ENCODE measurements at places on chromosomes 7 and 10.

- DNase-seq = peak; percentile 96
Observed at GRCh38 chr7:23334482-23335056, 35.4 kb downstream of the MALSU1 start.

DNA sequence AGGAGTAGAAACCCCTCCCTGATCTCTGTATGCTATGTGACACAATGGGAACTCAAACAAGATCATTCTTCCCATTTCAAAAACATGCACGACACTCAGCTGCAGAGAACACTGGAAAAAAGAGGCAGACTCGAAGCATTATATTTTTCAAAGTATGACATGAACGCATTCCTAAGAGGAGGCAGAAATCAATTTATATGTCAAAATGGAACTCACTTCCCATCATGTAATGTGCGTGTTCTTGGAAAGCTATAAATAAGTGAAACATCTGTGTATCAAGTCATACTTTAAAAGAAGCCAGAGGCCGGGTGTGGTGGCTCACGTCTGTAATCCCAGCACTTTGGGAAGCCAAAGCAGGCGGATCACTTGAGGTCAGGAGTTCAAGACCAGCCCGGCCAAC is 142.7 kb downstream of the ICA1 start:
- DNase-seq = no peak

GRCh38 chr7:111094419-111094818 is 3.5 kb downstream of the LRRN3 start:
- DNase-seq = no peak

GRCh38 chr7:108716783-108717182 is 147.1 kb downstream of the DNAJB9 start:
- no peak for DNase-seq

DNA sequence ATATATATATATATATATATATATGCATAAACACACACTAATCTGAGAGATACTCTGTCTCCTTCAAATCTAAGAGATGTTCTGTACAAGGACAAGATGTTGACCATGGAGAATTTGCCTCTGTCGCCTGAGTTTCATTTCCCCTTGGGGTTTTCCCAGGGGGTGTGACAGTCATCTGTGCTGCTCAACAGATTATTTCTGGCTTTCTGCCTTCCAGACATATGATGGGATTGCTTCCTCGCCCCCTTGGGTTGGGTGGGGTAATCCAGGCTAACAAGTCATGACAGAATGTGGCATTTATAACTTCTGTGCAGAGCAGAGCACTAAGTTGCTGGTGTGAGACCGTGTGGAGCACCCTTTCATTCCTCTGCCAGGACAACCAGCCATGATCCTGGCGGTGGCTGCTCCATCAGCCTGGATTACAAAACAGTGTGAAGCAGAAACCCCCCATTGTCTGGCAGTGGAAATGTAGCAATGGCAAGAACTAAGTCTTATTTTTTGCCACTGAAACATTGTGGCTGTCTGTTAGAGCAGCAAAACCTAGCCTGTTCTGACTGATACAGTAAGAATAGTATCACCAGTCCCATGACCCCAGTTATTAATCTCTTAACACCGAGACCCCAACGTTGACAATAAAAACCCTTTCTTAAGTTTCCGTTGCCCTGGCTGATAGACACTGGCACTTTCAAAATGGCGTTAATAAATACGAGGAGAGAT is 13.7 kb upstream of the USP6NL start:
- DNase-seq = no peak

GRCh38 chr7:117173035-117173770 is 149.7 kb downstream of the WNT2 start:
- DNase-seq = no peak

GRCh38 chr10:52283174-52283573 is 30.9 kb upstream of the DKK1 start:
- DNase-seq = no peak

DNA sequence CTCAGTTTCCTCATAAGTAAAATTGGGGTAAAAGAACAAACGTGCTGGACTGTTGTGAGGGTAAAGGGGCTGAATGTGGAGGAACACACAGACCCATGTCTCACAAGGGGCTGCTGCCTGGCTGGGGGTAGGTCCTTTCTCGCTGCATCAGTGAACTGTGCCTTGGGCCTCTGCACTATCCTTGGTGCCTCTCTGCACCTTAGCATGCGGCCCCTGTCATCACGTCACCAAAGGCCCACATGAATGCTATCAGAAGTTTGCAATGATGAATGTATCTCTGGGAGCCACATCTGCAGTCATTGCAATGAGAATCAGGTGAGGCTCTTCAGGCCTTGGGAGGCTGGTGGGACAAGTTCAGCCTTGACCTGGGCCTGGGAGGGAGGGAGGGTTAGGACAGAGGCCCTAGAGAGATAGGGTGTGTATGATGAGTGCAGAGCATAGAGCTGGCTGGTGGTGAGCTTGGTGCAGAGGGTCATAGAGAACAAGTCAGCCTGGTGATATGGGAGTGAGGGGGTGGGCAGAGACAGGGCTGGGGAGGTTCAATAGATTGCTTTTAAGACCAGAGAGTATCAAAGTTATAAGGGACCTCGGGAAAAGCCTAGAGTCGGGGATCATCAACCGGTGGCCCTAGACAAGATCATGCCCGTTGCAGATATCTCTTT is 308.4 kb downstream of the RPS24 start:
- no peak for DNase-seq

- DNase-seq = peak; percentile 46
Observed at GRCh38 chr10:97596101-97597082, 6.9 kb downstream of the C10orf62 start.

GRCh38 chr10:15137636-15138035 is 30.9 kb downstream of the NMT2 start:
- no peak for DNase-seq

- DNase-seq = peak; percentile 14
Observed at GRCh38 chr7:114784746-114785145, 137.1 kb upstream of the MDFIC start.

- peak; percentile 14 for DNase-seq
Observed at GRCh38 chr7:19561121-19561805, 147.6 kb downstream of the POLR1F start.

- DNase-seq = no peak
Observed at GRCh38 chr7:101124376-101125056, 2.4 kb upstream of the SERPINE1 start.

DNA sequence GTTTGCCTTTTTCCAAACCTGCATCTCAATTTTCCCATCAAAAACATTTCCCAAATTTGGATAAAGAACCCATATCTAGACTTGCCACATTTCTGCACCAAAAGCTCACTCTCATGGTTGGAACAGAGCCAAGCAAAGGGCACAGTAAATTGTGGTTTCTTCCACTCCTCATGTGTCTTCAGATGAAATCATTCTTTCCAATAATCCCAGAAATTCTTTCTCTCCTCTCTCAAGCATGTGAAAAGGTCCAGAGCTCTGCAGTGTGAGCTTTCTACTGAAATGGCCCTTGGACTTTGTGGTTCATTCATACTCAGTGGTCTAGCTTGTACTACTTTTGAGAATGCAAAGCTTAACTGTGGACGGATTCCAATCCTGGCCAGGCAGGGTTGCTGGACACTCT is 19.8 kb downstream of the PRSS2 start:
- no peak for DNase-seq

GRCh38 chr7:55100544-55101327 is 81.9 kb downstream of the EGFR start:
- DNase-seq = no peak

- DNase-seq = no peak
Observed at GRCh38 chr10:42836771-42837468, 54.3 kb downstream of the BMS1 start.

DNA sequence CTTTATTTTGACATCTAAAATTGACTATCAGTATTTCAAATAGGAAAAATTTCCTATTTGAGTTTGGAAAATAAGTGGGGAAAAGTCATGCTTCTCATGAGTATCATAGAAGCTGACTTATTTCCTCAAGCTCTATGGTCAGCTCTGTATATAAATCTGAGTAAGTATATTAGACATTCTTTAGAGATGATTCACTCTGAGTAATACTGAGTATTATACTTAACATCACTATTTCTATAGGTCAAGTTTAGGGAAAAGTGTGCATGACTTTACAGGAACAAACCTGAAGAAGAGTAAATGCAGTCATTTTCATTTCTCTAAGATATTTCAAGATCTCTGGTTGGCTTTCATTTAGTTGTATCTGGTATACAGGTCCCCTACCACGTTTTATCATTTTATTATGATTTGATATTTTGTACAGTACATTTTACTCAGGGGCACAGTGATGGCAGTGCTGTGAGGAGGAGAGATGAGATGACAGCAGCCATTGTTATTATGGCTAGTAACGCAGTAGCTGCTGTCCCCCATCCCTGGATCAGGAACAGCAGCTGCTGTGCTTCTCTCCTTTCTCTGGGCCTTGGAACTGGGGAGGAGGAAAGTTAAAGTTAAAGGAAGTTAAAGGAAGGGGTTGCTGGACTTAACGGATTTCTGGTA is 15.2 kb downstream of the SND1 start:
- peak; percentile 31 for DNase-seq

DNA sequence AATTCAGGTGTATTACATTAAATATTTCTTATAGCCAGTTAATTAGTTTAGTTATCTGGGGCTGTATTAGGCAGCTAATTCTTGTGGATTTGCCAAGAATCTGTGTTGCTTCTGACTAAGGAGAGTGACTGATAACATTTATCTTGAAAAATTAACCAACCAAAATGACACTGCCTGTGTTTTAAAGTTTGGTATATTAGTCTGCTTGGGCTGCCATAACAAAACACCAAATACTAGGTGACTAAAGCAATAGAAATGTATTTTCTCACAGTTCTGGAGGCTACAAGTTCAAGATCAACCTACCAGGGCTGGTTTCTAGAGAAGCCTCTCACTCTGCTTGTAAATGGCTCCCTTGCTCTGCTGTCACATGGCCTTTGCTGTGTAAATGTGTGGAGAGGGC is 12.9 kb downstream of the EXOC4 start:
- no peak for DNase-seq

GRCh38 chr10:70679498-70679897 is 7.2 kb downstream of the ADAMTS14 start:
- no peak for DNase-seq

GRCh38 chr7:7746458-7746857 is 28.1 kb upstream of the RPA3 start:
- DNase-seq = no peak

GRCh38 chr7:95095966-95096540 is 188.7 kb downstream of the PPP1R9A start:
- no peak for DNase-seq

DNA sequence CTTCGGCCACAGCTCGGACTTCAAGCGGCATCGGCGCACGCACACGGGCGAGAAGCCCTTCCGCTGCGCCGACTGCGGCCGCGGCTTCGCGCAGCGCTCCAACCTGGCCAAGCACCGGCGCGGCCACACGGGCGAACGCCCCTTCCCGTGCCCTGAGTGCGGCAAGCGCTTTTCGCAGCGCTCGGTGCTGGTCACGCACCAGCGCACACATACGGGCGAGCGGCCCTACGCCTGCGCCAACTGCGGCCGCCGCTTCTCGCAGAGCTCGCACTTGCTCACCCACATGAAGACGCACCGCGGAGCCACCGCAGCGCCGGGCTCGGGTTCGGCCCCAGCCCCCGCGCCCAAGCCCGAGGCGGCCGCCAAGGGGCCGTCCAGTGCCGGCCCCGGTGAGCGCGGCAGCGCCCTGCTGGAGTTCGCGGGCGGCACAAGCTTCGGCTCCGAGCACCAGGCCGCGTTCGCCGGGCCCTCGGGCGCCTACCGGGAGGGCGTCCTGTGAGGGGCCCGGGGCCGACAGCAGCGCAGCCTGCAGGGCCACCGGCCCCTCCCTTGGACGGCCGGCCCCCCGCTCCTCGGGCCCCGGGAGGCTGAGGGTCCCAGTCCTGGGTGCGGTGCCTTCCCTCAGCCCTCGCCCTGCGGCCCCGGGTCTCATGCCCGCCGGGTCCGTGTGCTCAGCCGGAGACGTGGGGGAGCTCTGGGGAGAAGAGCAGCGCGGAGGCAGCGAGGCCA is 17.2 kb downstream of the ZNF316 start:
- DNase-seq = no peak

DNA sequence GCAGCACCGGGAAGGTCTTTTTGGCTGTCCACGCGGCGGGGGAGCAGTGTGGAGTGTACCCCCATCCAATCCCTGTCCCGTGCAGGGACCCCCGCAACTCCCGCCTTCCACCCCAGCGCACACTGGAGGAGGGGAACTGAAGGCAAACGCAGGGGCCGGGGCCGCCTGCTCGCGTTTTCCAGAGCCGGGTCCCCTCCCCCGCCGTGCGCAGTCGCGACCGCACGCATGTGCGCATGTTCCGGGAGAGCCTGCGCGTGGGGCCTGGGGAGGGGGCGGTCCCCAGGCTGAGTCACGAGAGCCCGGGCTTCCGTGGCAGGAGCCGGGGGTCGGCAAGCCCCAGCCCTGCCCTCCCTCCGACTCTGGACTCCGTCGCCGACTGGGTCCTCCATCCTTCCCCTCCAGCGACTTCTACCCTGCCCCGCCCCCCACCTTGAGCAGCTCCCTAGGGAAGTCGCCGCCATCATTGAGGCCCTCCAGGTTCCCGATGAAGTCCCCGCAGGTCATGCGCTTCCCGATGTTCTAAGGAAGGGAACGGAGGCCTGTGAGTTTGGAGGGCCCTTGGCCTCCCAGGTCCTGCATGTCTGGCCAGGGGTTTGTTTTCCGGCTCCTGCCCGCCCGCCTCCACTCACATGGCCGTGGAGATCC is 8.0 kb downstream of the PSD start:
- DNase-seq = no peak

DNA sequence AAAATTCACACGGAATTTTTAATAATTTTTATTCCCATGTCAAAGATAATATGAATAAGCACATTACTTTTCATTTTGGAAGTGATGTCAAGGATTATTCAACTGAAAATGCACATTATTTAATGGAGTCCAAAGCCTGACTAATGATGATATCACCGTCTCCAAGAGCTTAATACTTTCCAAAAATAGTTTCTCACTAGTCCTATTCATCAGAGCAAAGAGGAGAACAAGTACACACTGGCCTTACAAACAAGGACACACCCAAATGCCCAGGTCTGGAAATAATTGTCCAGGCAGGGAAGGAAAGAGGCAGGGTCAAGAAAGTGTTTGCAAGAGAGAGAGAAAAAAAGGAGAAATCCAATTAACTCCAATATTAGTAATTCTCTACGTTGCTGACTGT is 216.8 kb upstream of the CCDC6 start:
- DNase-seq = peak; percentile 80

DNA sequence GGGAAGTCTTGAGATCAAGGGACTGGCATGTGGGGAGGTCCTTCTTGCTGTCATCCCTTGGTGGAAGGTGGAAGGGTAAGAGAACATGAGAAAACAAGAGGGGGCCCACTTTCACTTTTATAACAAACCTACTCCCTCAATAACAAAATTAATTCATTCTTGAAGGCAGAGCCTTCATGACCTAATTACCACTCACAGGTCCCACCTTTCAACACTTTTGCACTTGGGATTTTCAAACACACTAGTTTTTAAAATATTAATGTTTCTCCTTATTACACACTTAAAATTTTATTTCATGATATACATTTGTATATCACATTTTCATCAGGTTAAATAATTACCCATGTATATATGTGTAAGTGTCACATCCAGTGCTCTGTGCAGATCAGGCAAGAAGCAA is 2.0 kb downstream of the ST7 start:
- DNase-seq = no peak

- no peak for DNase-seq
Observed at GRCh38 chr7:47438411-47439029, 143.4 kb downstream of the TNS3 start.

GRCh38 chr10:101403161-101403560 is 49.2 kb downstream of the BTRC start:
- DNase-seq = no peak

GRCh38 chr10:122457934-122458333 is 3.4 kb upstream of the HTRA1 start:
- DNase-seq = no peak

GRCh38 chr7:94656925-94657731 is 1.2 kb upstream of the SGCE start:
- no peak for DNase-seq
